ENCODE measurements at places on chromosomes 3 and 15.

GRCh38 chr3:43254125-43254524 lies 32.2 kb upstream of the SNRK start:
- DNase-seq = no peak

- peak; percentile 76 for DNase-seq
Observed at GRCh38 chr15:24954783-24955530, at the start of the genes SNRPN and SNURF. SNRPN (plus strand) TSS chr15:24954987; CDS start chr15:24974454, 19,467 bp downstream. SNURF (plus strand) TSS chr15:24954987; CDS start chr15:24955049, 62 bp downstream.

DNA sequence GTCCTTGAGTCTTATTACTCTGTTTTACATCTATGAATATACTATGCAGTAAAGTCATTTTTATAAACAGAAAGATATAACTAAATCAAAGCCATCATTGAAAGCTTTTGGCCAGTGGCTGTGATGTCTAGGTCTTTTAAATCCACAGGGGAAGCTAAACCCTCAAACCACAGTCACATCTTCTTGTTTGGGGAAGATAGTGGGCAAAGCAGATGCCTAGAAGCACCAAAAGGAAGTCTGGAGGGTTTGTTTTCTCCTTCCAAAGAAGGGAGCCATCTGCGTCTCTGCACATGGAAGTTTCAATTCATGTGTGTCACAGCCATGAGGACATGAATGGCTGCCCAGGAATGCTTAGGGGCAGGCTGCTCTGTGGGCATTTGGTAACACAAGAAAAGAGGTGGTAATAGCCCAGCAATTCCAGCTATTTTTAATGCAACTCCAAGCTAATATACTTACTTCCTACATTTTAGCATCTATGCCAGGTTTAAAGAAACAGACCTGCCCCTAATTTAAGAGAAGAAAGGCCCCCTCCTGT lies 322.2 kb downstream of the SLC9A9 start:
- DNase-seq = peak; percentile 21

DNA sequence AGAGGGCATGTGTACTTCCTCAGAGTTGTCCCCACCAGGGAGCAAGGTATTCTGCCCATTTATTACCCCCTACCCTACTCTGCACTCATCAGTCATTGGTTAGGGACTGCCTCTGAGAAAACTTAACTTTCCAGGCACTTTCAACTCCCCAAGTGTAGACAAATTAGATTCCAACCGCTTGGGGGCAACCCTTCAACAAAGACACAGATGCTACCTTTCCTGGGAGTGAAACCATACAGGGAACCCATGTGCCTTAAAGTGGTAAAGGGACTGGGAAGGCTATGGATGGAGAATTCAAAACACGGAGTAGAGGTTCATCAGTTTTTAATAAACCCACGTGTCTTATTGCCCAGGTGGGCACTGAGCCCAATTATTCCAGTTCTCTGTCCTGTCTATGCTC lies 19.4 kb upstream of the UBE2E2 start:
- peak; percentile 23 for DNase-seq

DNA sequence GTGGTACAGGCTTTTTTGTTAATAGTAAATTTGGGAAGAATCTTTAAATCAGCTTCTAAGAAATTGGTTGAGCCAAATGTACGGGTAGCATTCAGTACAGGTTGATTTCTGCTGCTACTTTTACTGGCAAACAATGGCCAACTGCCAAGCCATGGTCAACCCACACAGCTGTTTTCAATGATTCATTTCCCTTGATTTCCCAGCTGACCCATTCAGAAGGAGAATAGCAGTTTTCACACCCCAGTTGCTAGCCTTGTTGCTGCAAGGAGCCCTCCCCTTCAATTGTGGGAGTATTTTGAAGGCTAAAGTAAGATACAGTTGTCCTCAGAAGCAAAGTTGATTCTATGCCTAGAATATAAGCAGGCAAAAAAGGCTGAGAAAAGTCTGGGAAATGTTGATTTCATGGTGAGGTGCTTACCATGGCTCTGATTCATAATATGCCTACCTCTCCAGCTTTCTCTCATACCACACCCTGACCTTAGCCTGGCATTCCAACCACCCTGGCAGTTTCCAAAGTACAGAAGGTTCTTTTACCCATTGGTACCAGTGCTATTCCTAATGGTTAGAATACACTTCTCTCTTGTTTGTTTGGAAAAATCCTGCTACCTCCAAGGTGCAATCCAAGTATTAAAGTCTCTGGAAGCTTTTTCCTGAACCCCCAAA lies 320.3 kb upstream of the TGFBR2 start:
- peak; percentile 58 for DNase-seq

DNA sequence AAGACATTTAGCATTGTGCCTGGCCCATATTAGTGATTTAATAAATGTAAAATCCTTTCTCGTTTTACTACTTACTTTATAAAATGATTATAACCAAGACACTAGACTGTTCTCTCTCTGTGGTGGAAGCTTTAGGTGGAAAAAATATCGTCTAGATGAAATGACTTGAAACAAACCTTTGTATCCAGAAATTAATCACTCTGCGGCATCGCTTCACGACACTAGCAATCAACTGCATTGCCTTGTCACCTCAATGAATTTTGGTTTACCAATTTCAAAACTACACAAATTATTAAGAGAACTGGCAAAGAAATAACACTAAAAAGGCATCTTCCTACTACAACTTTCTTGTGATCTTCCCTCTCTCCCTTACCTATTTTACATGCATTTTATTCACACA lies 627.2 kb upstream of the ROBO1 start:
- no peak for DNase-seq

- peak; percentile 94 for DNase-seq
Observed at GRCh38 chr3:65953301-65953812, 85.4 kb downstream of the MAGI1 start.

- no peak for DNase-seq
Observed at GRCh38 chr15:100966997-100967396, 47.8 kb downstream of the LRRK1 start.

DNA sequence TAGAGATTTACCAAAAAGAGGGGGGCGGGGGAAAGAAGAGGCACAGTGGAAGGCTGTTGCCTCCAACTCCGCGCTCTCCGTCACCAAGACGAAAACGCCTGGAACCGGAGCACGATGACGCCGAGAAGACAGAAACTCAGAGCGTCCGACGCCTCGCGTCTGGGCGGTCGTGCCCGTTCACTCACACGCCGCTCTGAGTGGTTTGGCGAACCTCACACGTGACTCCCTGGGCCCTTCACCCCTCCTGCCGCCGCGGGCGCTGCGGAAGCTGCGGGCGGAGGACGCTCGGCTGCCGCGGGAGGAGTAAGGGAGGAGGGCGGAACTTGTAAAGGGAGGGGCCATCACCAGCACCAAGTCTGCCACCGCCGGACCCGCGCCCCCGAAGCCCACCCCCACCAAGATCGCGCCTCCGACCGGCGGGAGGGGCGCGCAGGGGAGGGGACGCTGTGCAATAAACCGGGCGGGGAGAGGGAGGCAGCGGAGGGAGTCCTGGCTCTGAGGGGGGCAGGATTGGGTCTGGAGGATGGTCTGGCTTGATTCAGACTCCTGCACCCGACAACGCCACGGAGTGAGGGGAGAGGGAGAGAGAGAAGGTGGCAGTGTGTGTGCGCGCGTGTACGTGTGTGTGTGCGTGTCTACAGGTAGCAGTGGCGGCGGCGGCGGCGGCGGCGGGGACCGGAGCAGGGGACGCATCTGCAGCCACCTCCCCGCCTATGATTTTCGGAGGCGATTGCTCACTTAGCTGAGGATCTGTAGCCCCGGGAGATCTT lies 1.9 kb upstream of the NLGN1 start:
- peak; percentile 90 for DNase-seq

DNA sequence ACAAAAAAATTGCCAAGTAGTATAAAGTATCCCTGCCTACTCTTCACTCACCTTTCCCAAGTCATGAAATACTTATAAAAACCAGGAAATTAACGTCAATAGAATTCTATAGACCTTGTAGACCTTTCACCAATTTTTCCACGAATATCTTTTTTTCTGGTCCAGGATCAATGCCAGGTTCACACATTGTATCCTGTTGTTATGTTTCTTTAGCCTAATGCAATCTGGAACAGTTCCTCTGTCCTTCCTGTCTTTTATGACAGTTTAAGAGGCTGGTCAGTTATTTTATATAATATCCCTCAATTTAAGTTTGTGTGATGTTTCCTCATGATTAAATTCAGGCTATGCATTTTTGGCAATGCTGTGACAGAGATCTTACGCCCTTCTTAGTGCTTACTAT lies 63.2 kb upstream of the MAGI1 start:
- DNase-seq = no peak

DNA sequence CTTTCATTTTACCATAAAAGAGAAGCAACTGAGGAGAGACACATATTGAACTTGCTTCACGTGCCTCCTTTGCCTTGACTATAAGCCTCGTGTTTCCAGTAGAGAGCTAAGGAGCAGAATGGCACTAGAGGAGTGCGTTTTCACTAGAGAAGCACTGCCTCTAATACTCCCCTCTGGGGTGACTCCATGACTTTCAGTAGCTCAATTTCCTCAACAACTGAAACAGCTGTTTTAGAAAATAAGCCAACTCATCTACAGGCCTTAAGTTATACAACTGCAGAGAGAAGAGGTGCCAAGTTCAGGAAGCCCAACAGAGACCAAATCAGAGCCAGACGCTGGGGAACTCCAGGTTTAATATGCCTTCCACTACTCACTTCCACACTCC lies 1.9 kb downstream of the UBP1 start:
- no peak for DNase-seq

DNA sequence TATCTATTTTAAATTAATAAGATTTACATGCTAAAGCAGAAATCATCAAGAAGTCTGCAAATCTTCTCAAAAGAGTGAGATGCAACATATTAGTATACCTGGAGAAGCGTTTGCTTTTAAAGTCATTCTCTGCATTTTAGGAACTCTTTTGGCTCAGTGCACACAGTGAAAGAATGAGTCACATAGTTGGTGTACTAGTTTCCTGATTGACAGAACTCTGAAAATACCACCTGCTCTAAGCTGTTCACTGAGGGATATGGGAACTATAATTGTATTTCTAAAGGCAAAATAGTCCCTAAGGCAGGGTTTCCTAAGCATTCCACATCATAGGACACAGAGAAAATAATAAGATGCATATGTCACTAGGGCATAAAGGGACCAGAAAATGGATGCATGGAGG lies 838.5 kb downstream of the DIPK2A start:
- no peak for DNase-seq

GRCh38 chr3:9230596-9230995 lies 18.9 kb downstream of the SRGAP3 start:
- DNase-seq = no peak

DNA sequence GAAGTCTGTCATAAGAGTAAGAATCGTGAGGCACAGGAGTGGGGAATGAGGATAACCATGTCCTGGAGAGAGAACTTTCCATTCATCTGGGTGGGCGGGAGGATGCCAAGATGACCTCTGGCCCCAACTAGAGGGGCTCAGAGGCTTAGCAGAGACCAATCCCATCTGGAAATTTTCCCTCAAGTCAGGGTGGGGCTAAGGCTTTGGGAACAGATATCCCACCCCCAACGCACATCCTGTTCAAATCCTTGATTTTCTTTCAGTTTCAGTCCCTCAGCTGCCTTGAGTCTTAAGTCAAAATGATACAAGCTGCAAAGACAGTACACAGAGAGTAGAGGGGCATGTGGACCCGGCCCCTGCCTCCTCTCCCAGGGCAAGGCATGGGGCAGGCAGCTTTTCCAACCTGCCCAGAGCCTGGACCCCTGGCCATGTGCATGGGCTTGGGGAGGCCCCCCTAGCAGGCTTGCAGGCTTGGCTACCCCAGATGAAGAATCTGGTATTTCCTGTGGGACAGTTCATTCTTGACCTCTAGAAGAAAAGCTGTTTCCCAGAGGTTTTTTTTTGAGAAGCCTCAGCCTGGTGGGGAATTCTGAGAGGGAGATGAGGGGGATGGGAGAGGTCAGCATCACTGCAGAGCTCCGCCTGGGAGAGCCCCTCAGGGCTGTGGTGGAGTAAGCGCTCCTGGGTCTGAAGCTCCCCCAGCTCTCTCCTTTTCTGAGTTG lies 109.7 kb upstream of the HACD2 start:
- no peak for DNase-seq

GRCh38 chr3:107660306-107660976 lies 137.7 kb downstream of the BBX start:
- no peak for DNase-seq

DNA sequence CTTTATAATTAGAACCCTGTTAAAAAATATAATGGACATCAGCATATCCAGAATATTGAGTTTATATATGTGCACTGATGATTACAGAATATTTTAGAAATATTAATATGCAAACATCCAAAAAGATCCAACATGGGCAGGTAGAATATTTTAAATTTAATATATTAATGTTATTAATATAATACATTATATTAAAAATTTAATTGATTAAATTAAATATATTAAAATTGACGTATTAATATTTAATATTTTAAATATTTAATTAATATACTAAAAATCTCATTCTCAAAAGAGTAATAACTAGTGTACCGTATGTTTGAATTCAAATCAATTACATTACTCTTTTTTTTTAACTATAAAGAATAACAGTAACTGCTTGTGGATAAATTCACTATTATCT lies 73.8 kb upstream of the FURIN start:
- no peak for DNase-seq

- peak; percentile 65 for DNase-seq
Observed at GRCh38 chr3:53550005-53550620, 55.7 kb downstream of the CACNA1D start.

GRCh38 chr3:156586905-156587759 lies 32.2 kb upstream of the SSR3 start:
- no peak for DNase-seq

DNA sequence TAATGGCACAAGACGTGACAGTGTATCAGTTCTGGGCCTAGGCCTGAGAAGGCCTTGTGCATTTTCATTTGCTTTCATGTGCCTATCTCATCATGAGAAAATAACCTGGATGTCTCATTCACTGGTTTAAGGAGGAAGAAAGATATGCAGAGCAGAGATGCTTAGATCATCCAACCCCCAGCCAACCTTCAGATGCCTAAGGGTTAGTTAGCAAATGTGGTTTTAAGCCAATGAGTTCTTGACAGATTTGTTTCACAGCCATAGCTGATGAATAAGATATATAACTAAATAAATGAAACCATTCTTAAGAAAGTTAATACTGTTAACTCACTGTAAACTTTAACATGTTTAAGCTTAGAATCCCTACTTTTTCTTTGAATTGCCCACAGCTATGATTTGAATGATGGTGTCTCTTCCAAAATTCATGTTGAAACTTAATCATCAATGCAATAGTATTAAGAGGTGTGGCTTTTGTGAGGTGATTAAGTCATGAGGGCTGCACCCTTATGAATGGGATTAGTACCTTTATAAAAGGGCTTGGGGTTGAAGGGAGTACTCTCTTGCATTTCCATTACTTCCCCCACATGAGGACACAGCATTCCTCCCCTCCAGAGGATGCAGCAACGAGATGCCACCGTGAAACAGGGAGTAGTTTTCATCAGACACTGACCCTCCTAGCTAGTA lies 324.6 kb upstream of the TBC1D5 start:
- DNase-seq = no peak

- peak; percentile 63 for DNase-seq
Observed at GRCh38 chr3:81490541-81491288, 270.7 kb downstream of the GBE1 start.

DNA sequence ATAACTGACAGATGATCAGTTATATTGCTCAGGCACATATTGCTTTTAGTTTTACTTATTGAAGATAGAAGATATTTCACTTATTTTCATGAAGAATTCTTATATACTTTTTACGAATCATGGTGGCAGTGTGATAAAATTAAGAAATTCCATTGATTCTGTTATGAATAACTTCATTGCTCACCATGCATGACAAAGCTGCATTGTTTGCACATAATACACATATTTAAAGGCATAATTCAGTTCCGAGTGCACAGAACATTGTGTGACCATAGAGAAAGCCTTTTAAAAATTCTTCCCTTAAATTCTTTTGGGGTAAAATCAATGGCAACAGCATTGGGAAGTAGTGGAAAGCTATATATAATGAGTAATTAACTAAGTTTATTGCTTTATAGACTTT lies 82.5 kb upstream of the NAALADL2 start:
- no peak for DNase-seq

GRCh38 chr3:184399410-184399809 lies 19.6 kb downstream of the CHRD start:
- no peak for DNase-seq
